ENCODE measurements at places on chromosomes 7 and 10.
A peak's percentile ranks its signal among the peaks of the same experiment; 100 is the strongest.

DNA sequence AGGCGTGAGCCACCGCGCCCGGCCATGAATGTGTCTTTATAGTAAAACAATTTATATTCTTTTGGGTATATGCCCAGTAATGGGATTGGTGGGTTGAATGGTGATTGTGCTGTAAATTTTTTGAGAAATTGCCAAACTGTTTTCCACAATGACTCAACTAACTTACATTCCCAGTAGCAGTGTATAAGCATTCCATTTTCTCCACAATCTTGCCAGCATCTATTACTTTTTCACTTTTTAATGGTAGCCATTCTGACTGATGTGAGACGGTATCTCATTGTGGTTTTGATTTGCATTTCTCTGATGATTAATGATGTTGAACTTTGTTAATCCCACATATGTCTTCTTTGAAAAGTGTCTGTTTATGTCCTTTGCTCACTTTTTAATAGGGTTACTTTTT is 1187.9 kb downstream of the XPNPEP1 start:
- no peak overlapping the region for H3K4me3 ChIP-seq
- DNase-seq, result no peak
- H3K36me3 ChIP-seq, result no peaks in the 10 kb centered on the region
- no peak overlapping the region for H3K27ac ChIP-seq
- H3K27me3 ChIP-seq, result no peaks in the 10 kb centered on the region

DNA sequence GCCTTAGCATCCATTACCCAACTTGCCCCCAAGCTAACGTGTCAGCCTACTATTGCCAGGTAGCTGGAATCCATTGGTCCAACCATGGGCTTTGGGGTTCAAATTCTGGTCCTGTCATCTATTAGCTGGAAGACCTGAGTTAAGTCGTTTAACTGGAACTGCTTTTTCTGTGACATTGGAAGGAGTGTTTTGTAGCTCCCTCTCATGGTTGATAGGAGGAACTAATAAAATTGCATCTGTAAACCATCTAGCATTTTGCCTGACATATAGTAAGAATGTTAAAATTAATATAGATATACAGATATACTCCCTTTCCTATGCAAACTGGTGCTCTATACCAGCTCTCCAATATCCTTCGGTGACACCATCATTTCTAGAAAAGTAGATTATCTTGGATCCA is 23.8 kb upstream of the SLF2 start:
- H3K27me3 ChIP-seq, result peaks cover 50% of the 10 kb centered on the region
- no peak overlapping the region for H3K27ac ChIP-seq
- no peak for DNase-seq
- H3K4me1 ChIP-seq, result no peaks in the 10 kb centered on the region

- no peaks in the 10 kb centered on the region for H3K27me3 ChIP-seq
- peaks cover 25% of the 10 kb centered on the region for H3K4me1 ChIP-seq
- H3K27ac ChIP-seq, result peak overlapping the region; percentile 15
These were observed 6.1 kb upstream of the VCL start for GRCh38 chr10:73991884-73992245.

- H3K27ac ChIP-seq, result no peak overlapping the region
- DNase-seq, result no peak
- H3K36me3 ChIP-seq, result no peaks in the 10 kb centered on the region
- peaks cover 6% of the 10 kb centered on the region for H3K27me3 ChIP-seq
- H3K4me1 ChIP-seq, result peaks cover 1% of the 10 kb centered on the region
These were observed 92.4 kb downstream of the CXCL12 start for GRCh38 chr10:44292390-44293002.

DNA sequence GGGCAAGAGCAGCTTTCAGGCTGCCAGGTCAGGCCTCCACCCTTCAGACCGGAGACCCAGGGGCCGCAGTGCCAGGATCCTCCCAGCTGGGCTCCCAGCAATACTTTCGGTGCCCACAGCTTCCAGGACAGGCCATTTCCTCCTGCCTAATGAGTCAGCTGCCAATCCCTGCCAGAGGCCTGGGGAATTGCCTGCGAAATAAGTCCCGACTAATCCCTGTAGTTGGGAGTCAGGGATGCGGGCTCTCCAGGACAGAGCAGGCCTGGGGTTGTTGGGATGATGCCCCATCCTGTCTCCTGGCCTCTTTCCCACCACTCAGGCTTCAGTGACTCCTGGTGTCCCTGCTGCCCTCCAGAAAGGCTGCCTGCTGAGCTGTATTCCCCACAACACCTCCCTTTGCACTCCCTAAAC is 143.5 kb upstream of the UNC5B start:
- no peaks in the 10 kb centered on the region for H3K4me1 ChIP-seq
- H3K4me3 ChIP-seq, result no peak overlapping the region
- no peaks in the 10 kb centered on the region for H3K36me3 ChIP-seq
- no peak overlapping the region for H3K27ac ChIP-seq
- peaks cover 9% of the 10 kb centered on the region for H3K27me3 ChIP-seq
- no peak for DNase-seq

DNA sequence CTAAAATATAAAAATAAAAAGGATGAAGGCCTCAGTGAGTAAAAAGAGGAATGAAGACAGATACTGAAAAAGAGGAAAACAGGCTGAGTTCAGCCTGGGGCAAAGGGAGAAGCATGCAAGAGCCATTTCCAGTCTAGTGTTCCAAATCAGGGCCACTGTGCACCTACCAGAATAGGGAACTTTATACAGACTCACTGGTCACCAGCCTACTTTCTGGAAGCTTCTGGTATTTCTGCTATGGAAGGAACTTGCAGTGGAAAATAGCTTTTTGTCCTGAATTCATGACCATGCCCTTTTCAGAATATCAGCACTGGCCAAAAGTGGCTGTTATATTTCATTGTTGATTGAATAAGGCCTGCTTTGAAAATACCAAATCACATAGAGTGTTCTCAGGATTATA is 28.8 kb downstream of the ABRAXAS2 start:
- no peaks in the 10 kb centered on the region for H3K27me3 ChIP-seq
- no peak overlapping the region for H3K4me3 ChIP-seq
- H3K36me3 ChIP-seq, result peaks cover 27% of the 10 kb centered on the region
- peak overlapping the region; percentile 65 for H3K27ac ChIP-seq
- H3K4me1 ChIP-seq, result no peaks in the 10 kb centered on the region

- DNase-seq, result no peak
- H3K27ac ChIP-seq, result no peak overlapping the region
- H3K4me3 ChIP-seq, result no peak overlapping the region
- H3K4me1 ChIP-seq, result no peaks in the 10 kb centered on the region
- no peaks in the 10 kb centered on the region for H3K36me3 ChIP-seq
- H3K27me3 ChIP-seq, result no peaks in the 10 kb centered on the region
These were observed 557.9 kb downstream of the KCNMA1 start for GRCh38 chr10:77079592-77080300.

DNA sequence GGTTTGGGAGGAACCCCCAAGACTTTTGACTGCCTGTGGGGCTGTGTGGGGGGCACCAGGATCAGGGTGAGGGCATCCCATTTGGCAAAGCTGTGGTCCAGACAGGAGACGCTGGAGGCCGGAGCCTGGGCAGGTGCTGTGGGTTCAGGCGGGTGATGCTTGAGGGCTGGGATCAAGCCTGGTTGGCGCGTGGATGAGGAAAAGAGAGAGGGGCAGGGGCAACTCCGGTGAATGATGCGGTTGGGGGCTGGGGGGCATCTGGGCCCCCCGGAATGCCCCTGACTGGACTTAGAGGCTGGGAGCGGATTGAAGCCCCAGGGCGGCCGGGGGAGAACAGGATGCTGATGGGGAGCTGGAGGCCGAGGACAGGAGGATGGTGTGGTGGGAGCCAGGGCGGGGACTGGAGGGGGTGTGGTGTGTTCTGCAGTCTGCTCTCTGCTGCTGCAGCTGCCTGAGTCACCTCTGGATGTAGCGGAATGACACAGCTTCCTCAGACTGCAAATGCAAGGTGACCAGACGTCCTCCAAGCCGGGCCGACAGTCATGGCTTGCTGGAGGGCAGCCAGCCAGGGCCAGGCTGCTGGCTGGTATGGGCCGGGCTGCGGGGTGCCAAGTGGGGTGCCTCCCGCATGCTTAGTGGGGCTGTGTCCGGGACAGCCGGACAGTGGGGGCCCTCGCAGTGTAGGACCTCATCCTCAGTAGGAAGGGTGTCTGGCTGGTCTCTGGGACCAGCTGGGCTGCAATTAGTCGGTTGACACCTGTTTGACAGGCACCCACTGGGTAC is 3.2 kb downstream of the MAFK start:
- peak overlapping the region; percentile 93 for H3K27ac ChIP-seq
- H3K4me3 ChIP-seq, result peak overlapping the region; percentile 89
- H3K4me1 ChIP-seq, result peaks cover 41% of the 10 kb centered on the region

Measured in stimulated activated naive B cell treated with anti-CD40 and anti-IgM and Interleukin-4, amounts not matched to agents 10 μg/mL and 1 μg/mL and 100 μg/mL, for 72 hours (primary cell).